ENCODE measurements at places on chromosomes 16 and 17.

DNA sequence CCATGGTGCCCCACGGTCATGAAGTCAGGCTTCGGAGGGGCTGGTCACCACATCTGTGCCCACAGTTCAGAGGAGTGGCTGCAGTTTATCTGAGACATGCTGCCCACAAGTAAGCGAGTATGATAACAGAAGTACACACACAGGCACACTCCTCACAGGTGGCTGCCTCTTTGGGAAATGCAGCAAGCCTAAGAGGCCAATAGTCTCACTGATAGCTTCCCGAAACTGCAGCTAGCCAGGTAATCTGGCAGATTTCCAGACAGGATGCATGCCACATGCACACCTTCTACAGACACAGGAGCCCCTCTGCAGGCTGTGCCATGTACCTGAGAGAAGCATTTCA, 12.6 kb upstream of the GFOD2 start:
- DNase-seq: no peak

DNA sequence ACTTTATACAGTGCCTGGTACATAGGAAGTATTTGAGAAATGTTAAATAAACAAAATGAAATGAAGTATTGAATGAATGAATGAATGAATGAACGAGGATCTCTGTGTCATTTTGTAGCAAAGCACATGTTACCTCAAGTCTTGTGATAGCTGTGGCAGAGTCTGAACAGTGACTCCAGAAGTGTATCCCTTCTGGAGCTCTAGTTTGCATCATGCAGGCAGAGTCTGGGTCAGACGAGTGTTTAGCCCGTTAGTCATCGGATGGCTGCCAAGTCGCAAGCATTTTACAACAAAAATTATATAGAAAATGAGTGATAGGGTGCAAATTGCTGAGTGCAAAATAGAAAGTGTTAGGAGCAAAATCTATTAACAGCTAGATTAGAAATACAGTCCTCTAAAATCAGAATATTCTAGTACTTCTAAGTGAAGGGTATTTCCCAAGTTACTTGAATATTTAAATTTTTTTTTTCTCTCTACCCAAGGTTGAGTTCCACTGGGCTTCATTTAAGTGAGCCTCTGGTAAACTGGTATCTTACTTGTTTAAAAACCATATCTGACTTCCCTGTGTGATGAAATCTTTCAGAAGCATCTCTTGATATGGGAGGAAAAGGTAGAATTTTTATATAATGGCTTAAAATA, 113.3 kb downstream of the FTO start:
- peak; percentile 33 for DNase-seq

DNA sequence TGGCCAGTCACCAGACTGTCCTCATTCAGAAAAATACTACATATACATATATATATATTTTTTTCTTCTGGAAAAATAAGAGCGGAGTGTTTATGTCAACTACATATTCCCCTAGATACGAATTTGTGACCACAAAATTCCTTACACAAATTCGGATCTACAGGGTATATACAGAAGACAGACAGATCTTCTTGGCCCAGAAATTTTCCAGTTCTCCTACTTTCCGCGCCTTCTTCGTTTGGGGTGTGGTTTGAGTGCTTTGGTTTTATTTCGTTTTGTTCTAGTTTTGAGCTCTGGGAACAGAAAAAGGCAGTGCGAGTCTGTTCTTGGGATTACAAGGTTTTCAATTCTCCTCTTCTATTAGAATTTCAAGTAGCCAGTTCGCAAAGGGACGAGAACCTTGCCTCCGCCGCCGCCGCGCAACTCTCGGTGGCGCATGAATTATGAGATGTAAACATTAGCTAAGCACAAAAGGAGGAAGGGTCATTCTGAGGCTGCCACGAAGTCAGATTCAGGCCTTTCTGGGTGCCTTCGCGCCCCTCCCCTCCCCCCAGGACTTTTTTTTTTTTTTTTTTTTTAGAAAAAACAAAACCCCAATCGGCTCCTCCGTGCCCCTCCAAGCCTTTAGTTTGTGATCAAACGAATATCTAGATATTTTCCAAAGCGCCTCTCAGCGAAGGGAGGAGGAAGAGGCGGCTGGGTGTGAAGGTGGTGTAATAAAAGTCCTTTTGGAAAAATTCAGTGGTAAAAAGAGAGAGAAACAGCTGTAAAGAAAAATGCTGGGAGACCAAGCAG, 1.8 kb upstream of the HOXB4 start:
- DNase-seq: no peak

GRCh38 chr17:42276359-42276608, at the start of gene STAT5B:
STAT5B (minus strand) TSS chr17:42276391; CDS start chr17:42232127, 44,264 bp downstream.
- no peak for DNase-seq

All from glomerular endothelial cell (primary cell).